NCI-H82 (cell line): ENCODE measurements at places on chromosomes 4 and X.

- peak; percentile 72 for DNase-seq
Observed at GRCh38 chr4:139738846-139739613, 73.4 kb downstream of the MGST2 start.

GRCh38 chr4:152965611-152966010, 29.5 kb downstream of the FHDC1 start:
- no peak for DNase-seq

DNA sequence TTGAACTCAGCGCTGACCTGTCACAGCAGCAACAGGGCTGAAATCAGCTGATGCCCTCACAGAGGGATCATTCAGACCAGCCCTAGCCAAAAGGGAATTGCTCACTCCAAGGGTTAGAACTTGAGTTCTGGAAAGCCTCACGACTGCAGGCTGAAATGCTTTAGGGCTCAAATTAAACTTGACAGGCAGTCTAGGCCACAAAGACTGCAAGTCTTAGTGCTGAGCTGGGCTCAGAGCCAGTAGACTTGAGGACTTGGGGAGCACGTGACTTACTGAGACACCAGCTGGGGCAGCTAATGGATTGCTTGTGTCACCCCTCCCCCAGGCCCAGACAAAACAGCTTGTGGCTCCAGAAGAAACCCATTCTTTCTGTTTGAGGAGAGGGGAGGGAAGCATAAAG, 119.0 kb upstream of the SLC6A14 start:
- peak; percentile 86 for DNase-seq

DNA sequence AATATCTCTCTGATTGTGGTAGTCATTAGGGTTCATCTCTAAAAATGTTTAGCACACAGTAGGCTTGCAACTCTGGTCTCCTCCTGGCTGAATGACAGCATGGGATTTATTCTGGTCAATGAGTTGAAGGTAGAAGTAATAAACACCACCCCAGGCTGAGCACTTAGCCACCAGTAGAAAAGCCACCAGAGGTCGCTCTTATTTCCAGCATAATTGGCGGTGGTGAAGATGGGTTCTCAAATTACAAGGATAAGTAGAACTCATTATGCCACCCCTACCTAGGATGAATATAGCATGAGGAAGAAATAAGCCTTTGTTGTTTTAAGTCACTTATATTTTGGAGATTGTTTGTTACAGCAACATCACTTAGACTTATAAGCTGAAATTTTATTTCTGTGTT, 302.7 kb downstream of the GPM6A start:
- DNase-seq, result peak; percentile 57

GRCh38 chrX:38804682-38805431, 3.6 kb downstream of the MID1IP1 start:
- peak; percentile 60 for DNase-seq

GRCh38 chr4:164424846-164425245, 329.1 kb upstream of the SMIM31 start:
- no peak for DNase-seq

- peak; percentile 85 for DNase-seq
Observed at GRCh38 chr4:123564758-123565346, 168.3 kb downstream of the SPRY1 start.

DNA sequence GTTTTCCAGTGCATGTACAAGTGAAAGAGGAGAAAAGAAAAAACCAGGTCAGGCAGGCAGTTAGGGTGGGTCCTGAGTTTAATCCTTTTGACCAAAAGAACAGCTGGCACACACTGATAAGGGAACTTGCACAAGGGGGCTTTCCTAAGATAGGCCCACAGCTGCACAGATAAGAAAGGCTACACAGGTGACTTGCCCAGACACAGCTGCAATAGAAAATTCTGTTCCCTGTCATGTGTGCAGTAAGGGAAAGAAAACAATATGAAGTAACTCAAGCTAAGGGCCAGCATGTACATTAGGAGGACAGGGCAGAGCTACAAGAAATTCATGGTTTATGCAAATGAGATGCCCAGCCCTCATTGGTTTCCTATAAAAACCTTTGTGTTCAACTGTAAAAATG, 32.9 kb downstream of the LUZP4 start:
- DNase-seq, result peak; percentile 5

- no peak for DNase-seq
Observed at GRCh38 chr4:126777649-126778048, 855.1 kb upstream of the INTU start.

GRCh38 chrX:41922431-41923151, 763 bp downstream of the CASK start:
- peak; percentile 74 for DNase-seq

DNA sequence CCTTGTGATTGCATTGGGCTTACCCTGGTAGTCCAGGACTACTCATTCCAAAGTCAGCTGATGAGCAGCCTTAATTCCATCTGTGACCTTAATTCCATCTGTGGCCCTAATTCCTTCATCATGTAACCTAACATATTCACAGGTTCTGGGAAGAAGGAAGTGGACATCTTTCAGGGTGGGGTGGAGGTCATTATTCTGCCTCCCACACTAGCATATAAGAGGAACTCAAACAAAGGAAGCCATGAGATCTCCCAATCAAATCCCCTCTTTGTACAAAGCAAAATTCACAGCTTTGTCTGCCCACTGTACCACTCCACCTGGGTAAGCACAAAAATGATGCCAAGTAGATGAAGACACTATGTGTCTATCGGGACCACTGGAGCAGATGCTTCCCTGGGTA, 87.3 kb downstream of the SLC2A9 start:
- no peak for DNase-seq

DNA sequence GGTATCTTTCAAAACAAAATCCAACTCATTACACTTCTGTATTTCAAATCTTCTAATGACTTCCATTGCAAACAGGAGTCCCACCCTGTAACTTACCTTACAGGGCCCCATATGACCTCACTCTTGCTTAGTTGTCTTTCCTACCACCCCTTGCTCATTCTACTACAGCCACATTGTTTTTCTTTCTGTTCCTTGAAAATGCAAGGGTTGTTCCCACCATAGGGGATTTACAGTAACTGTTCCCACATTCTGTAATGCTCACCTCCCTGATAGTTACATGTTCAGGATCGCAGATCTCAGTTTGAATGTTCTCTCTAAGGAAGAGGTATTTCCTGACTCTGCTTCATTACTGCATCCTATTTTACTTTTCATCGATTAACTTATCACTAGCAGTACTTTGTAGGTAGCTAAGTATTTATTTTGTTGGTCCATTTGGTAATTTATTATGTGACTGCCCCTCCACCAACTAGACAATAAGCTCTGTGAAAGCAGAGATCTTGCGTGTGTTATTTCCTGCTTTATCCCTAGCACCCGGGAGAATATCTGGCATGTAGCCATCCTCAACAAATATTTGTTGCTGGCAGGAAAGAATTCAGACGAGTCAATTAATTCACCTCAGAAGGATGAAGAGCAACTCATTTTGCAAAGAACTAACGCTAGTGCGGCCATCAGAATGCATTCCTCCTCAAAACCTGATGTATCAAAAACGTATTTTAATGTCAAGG, 21.4 kb downstream of the MAOB start:
- no peak for DNase-seq
